Activated CD4-positive, CD25-positive, alpha-beta regulatory T cell (primary cell): ENCODE measurements at places on chromosomes 6 and 20.

DNA sequence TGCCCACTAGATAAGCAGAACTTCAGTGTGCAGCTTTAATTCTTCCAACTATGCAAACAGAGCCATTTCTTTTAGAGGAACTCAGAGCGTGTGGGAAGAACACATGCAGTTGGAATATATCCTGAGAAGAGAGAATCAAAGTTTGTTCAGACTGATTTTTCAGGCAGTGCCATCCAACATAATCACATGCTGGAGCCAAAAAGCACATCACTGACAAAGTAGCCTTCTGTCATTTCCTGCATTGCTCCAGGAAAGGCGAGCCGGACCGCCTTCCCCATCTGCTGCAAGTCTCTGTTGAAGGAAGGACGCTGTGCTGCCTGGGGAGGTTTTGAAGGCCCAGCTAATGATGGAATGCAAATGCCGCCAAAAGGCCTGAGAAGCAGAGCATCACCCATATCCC is 98.4 kb downstream of the DOK5 start:
- no peak for DNase-seq

GRCh38 chr6:30206799-30207618 is 6.2 kb downstream of the TRIM26 start:
- no peak for DNase-seq

DNA sequence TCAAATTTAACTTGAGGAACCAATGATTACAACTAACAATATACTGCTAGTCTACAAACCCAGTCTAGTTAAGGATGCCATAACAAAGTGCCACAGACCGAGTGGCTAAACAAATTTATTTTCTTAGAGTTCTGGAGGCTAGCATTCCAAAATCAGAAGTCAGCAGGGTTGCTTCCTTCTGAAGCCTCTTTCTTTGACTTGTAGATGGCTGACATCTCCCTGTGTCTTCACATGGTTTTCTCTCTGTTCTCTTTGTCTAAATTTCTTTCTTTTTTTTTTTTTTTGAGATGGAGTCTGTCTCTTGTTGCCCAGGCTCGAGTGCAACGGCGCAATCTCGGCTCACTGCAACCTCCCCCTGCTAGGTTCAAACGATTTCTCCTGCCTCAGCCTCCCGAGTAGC is 56.1 kb downstream of the NCOA3 start:
- no peak for DNase-seq

DNA sequence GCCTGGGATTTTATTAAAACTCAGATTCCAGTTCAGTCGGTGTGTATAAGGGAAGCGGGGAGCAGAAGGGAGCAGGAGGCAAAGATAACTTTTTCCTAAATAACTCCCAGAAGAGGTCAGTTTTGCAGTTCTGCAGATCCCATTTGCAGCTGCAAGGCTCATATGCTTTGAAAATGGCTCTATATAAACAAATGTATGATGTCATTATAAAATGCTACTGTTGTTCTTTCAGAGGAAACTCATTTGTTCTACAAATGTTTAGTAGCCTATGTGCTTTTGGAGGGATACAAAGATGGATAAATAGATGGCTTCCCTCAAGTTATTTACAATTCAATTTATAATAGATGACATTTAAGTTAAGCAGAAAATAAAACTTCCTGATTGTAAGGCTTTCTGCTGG is 29.2 kb upstream of the DSP start:
- no peak for DNase-seq

GRCh38 chr20:57838670-57839151 is 128.9 kb upstream of the PMEPA1 start:
- DNase-seq: no peak

DNA sequence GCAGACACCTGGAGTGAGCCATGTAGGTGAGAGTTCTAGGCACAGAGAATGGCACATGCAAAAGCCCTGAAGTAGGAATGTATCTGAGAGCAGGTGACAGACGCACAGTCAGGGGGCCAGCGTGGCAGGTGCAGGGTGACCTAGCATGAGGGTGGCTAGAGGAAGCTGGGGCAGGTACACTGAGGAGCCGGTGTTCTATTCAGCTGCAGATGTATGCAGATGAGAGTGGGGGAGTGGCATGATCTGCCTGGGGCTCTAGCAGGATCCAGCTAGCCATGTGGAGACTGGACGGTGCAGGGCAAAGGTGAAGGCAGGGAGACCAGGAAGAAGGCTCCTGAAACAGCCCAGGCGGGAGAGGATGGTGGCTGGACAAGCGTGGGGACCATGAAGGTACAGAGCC is 10.7 kb downstream of the PEDS1 start:
- DNase-seq: no peak

DNA sequence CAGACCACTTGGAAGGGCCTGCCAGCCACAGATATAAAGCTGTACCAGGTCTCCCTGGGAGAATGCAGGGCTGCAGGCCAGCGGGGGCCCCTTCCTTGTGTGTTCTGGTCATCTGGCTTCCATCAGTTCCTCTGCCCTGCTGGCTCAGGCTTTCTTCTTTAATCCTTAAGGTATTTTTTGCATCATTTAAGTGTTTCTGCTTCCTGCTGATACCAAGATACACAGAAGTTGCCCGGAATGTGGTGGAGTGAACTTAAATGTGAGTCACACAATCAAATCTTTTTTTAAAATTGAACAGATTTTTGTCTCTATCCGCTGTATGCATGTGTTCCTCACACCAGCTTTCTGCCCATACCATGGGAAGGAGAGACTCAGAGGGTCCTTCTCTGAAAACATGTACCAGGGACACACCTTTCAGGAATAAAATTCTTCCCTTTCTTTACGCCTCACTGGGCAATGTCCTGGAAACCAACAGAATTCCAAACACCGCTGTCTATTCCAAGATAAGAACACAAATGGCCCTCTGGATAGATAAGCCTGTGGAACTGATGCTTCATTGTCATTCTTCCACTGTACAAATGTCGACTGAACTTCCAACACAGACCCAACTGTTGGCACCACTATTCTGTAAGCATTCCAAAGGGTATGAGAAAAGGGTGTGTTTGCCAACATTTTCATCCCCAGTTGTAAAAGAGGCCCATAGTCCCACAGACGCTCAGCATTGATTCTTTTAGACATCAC is 206.2 kb upstream of the MYLIP start:
- DNase-seq: no peak

DNA sequence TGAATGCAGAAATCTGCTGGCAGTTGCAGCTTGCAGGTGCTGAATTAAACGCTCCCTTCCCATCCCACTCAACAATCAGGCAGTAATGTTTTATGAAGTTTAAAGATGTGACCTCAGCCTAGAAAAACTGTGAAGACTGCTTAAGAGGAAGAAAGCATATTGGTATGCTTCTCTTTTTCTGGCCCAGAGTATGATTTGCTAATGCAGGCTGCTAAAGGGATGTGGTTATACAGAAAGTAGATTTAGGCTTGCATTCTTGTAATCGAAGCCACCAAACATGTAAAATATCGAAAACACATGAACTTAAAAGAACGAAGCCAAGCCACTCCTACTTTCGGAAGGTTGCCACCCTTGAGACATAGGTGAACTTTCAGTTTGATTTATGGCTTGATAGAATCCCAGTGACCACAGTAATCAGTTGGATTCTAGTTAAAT is 40.7 kb downstream of the MAP3K5 start:
- DNase-seq: no peak

GRCh38 chr6:16236009-16236501 is 2.3 kb upstream of the GMPR start:
- no peak for DNase-seq

- DNase-seq: no peak
Measured at GRCh38 chr6:45822246-45822812, 193.3 kb downstream of the CLIC5 start.
